ENCODE measurements at places on chromosomes 4 and X.

DNA sequence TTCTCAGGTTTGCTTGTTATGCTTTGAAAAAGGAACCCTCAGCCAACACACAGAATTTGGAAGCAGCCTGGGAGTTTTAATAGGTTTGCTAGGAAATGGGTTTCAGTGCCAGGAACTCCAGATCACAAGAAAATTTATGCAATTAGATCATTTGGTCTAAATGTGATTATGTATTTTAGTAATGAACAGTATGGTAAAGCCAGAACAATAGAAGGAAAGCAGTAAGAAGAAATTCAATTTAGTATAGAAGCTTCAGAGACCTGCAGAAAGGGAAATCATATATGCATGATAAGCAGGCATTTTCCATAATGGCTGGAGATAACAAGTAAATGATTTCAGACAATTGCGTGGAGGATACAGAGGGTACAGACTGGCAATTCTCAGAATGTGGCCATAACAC, 184.7 kb downstream of the KCNIP4 start:
- DNase-seq: no peak

- DNase-seq: no peak
These were observed 283.0 kb upstream of the GPC4 start for GRCh38 chrX:133698298-133698697.

- DNase-seq: no peak
These were observed 204.9 kb upstream of the PPARGC1A start for GRCh38 chr4:24094726-24095125.

DNA sequence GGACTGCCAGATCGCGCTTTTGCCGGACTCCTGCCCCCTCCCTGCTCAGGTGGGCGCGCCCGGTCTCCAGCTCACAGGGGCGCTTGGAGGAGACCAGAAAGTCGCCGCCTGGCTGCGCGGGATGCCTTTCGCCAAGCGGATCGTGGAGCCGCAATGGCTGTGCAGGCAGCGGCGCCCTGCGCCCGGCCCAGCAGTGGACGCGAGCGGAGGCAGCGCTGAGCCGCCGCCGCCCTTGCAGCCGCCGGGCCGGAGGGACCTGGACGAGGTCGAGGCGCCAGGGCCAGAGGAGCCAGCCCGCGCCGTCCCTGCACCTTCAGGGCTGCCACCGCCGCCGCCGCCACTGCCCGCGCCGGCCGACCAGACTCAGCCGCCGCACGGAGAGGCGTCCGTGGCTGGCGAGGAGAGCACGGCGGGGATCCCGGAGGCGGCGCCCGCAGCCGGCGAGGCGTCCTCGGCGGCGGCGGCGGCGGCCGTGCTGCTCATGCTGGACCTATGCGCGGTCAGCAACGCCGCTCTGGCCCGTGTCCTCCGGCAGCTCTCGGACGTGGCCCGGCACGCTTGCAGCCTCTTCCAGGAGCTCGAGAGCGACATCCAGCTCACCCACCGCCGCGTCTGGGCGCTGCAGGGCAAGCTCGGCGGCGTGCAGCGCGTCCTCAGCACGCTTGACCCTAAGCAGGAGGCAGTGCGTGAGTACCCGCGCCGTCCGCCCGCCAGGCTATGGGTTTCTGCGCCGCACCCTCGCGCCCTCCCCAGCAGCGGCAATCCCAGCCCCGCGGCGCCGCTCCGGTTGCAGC, 834 bp downstream of the NHS start:
- DNase-seq: no peak
